ENCODE measurements at places on chromosomes 4 and X.

DNA sequence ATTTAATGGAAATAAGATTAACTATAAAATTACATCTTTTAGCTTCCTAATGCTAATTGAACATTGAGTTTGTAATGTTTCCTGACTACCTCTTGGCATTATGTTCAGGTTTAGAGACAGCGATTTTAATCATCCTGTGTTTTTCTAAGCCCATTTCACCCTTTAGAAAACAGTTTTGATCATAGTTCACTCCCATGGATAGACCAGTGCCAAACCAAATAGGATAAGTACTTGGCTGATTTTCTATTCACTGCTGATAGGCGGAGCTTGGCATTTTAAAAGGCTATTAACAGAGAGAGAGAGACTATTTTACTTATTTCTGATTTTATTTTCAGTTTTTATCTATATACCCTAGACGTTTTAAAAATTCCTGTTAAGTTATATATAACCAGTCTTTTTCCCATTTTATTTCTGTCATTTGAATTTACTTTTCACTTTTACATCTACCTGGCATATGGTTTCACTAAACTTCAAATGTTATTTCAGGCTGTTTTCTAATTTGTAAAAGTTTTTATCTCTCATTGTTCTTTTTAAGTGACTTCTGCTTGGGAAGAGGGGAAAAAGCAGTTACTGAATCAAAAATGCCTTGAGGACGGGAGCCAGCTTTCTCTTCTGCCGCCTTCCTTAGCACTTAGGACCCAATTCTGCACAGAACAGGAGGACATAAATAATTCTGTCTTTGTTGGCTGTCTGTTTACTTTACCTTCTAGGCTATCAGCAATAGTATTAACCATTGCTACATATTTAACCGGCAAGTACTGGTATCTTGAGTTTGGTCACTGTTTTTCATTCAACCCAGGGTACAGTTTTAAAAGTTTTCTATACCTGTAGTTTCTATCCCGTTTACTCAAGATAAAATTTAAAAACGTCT is 46.4 kb downstream of the SGMS2 start:
- DNase-seq, result no peak

- peak; percentile 23 for DNase-seq
These were observed 11.3 kb downstream of the SNX12 start for GRCh38 chrX:71056867-71057266.

GRCh38 chr4:118767109-118767508 is 68.8 kb downstream of the SEC24D start:
- DNase-seq, result no peak

GRCh38 chr4:185071236-185071811 is 53.0 kb downstream of the HELT start:
- DNase-seq, result no peak

GRCh38 chr4:118367872-118368271 is 15.1 kb upstream of the PRSS12 start:
- DNase-seq, result no peak

- DNase-seq, result no peak
These were observed 17.8 kb upstream of the ANXA5 start for GRCh38 chr4:121714548-121714947.

Data from inflammatory macrophage treated with lipopolysaccharide for 1 hour (primary cell).